ENCODE measurements at places on chromosomes 6 and 20.

DNA sequence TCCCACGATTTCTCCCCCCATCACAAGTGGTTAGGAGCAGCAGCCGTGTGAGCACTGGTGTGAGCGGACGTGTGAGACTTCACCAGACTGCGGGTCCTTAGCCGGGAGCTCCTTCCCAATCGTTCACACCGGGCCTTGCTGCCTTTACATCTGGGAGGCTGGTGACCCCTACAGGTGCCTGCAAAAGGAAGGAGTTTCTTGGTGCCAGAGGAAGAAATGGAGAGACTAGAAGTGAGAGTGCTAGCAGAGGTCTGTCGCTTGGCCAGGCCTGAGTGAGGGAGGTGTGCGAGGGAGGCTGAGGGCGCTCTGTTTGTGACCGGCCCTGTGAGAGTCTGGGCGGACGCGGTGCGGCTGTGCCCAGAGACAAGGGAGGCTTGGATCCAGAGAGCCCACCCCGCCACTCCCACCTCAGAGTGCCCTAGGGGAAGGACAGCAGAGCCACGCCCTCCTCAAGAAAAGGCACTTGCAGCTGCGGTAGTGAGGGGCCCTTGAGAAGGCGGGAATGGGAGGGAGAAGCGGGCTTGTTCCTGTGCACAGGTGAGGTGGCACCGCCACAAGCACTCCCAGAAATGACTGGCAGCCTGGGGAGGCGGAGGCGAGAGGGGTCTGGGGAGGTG is 10.0 kb upstream of the ARMC2 start:
- DNase-seq = no peak

DNA sequence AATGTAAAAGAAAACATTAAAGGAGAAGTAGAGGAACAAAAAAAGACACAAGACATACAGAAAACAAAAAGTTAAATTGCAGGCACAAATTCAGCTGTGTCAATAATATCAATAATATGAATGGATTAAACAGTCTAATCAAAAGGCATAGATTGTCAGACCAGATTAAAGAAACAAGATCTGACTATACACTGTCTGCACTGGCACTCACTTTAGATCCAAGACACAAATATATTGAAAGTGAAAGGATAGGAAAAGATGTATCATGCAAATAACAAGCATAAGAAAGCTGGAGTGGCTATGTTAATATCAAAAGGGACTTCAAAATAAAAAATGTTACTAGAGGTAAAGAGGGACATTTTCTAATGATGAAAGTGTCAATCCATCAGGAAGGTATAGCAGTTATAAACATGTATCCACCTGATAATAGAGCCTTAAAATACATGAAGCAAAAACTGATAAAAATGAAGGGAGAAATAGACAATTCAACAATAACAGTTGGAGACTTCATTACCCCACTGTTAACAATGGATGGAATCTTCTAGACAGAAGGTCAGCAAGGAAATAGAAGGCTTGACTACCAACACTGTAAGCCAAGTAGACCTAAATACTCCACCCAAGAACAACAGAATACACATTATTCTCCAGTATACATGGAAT is 89.7 kb downstream of the HIVEP1 start:
- DNase-seq = no peak

GRCh38 chr20:916825-917224 is 691 bp upstream of the ANGPT4 start:
- DNase-seq = no peak

DNA sequence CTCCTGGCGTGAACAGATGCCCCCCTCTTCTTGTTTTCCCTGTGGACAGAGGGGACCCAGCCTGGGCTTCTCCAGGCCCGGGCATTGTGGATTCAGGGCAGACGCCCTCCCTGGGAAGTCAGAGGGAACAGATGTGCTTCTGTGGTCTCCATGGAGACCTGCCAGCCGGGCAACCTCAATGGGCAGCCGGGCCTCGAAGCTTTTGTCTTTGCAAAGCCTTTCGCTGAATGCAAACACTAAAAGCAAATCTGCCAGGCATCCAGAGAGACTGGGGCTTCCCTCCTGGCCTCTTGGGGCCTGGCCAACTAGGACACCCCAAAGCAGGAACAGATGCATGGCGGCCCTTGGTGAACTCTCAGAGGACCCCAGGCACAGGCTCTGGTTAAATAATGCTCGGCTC is 370.0 kb upstream of the SULF2 start:
- DNase-seq = no peak

GRCh38 chr6:16412982-16413381 is 174.6 kb downstream of the GMPR start:
- DNase-seq = no peak

- no peak for DNase-seq
These were observed 14.0 kb downstream of the DEFB110 start for GRCh38 chr6:50007819-50008218.

DNA sequence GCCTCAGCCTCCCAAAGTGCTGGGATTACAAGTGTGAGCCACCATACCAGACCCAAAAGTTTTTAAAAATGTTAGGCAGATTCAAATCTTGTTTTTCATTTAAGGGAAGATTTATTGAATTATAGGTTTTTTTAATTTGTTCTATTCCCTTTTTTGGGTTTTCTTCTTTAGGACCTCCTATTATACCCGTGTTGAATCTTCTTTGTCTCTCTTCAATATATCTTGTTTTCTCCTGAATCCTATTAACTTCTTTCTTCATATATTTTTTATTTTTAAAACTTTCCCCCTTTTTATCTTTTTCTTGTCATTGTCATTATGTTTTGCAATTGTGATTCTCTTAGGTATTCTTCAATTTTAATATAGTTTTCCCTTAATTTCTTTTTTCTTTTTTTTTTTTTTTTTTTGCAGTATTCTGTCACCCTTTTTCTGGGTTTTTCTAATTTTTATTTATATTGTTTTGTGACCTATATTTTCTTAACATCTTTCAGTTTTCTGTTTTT is 45.9 kb upstream of the NOP56 start:
- no peak for DNase-seq

GRCh38 chr6:111615916-111616612 is 10.4 kb upstream of the TRAF3IP2 start:
- DNase-seq = no peak

GRCh38 chr20:51969191-51969590 is 166.9 kb upstream of the SALL4 start:
- DNase-seq = no peak

- no peak for DNase-seq
These were observed 85.4 kb downstream of the SOX4 start for GRCh38 chr6:21678990-21679389.

DNA sequence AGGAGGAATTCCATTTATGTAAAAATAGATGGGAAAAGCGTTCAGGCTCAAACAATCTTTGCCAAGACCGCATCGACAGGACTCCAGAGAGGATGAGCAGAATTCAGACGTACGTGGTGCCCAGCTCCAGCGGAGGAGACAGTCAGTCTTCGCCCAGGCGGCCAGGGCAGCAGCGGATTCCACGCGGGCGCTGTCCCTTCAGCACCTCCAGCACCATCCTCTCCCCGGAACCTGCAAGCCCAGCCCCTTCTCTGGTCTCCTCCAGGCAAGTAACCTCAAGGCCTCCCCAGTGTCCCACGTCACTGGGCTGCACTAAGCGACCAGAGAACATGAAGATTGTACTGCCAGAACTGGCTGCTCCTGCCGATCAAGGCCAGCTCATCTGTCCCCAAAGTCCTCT is 2.8 kb upstream of the KCNQ2 start:
- DNase-seq = no peak

DNA sequence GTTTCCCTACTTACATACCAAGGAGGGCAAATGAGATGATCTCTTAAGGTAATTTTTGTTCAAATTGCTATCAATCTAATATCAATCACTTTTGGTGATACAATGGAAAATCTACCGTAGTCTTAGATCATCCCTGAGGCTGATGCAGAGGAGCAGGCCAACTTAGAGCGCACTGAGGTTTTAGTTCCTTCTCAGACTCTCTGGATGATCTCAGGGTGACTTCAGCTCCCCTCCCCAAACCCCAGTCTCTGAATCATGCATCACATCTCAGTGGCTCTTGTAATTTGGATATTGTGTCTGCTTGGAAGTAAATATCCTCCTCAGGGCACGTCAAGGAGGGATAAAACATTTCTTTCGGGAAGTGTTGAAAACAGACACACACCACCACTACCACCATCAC is 5.9 kb downstream of the TUBB2B start:
- DNase-seq = no peak

- no peak for DNase-seq
These were observed 121.3 kb upstream of the PTPRK start for GRCh38 chr6:128641703-128642102.

- DNase-seq = no peak
These were observed 37.0 kb downstream of the BCKDHB start for GRCh38 chr6:80143419-80143937.

DNA sequence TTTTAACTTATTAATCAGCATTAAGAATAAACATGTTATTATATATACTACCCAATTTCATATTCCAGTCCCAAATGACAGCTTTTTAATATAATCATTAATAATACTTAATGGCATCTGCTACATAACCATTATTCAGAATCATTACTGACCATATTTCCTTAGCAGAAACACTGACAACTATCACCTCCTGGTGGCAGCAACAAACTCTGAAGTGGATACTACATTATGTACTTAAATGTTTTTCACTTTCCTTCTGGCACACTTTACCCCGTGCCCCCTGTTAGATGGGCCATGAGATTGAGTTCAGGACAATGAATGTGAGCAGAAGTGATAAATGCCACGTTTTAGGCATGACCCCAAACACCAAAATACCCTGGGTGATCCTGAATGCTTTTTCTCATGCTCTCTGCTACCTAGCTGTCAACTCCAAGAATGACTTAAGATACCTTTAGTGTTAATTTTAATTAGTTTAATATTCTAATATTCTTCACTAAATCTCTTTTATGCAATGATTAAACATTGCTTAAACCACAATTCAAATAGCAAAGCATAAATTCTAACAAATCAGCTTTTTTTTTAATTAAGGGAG is 77.1 kb downstream of the LMBRD1 start:
- no peak for DNase-seq

DNA sequence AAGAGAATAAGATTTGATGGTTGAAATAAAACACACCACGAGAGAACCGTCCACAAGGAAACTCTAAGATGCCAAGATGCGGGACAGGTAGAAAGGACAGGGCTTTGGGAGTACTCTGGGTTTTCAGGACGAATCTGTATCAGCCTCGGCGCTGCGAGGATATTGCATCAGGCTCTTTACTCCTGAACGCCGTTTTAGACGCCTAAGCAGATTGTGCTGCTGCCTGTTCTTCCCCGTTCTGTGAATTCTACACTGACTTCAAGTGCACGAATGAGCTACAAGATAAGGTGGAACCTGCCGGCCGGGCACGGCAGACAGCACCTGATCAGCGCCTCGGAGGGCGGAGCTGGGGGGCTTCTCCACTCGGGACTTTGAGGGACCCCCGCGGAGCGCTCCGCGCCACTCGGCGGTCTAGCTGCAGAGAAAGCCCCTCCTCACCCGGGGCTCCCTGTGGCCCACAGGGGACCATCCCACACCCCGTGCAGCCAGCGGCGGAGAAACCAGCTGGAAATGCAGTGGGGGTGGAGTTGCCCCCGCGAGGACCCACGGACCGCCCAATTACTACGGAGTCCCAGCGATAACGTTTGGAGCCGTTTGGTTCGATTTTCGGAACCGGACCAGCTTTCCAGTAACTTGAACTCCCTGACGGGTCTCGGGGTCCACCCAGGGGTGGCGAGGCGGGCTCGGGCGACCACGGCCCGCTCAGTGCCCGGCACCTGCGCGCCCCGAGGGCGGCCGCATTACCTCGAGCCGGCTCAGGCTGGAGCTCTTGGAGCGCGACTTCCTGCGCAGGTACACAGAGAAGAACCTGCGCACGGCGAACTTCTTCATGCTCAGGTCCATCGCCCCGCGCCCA is 646 bp downstream of the RPS6KA2 start:
- no peak for DNase-seq

GRCh38 chr20:60096166-60096565 is 137.9 kb downstream of the CDH26 start:
- DNase-seq = no peak

- no peak for DNase-seq
These were observed 38.5 kb downstream of the RIPOR3 start for GRCh38 chr20:50652702-50653294.

- DNase-seq = no peak
These were observed 5.1 kb upstream of the GTSF1L start for GRCh38 chr20:43731927-43732326.

DNA sequence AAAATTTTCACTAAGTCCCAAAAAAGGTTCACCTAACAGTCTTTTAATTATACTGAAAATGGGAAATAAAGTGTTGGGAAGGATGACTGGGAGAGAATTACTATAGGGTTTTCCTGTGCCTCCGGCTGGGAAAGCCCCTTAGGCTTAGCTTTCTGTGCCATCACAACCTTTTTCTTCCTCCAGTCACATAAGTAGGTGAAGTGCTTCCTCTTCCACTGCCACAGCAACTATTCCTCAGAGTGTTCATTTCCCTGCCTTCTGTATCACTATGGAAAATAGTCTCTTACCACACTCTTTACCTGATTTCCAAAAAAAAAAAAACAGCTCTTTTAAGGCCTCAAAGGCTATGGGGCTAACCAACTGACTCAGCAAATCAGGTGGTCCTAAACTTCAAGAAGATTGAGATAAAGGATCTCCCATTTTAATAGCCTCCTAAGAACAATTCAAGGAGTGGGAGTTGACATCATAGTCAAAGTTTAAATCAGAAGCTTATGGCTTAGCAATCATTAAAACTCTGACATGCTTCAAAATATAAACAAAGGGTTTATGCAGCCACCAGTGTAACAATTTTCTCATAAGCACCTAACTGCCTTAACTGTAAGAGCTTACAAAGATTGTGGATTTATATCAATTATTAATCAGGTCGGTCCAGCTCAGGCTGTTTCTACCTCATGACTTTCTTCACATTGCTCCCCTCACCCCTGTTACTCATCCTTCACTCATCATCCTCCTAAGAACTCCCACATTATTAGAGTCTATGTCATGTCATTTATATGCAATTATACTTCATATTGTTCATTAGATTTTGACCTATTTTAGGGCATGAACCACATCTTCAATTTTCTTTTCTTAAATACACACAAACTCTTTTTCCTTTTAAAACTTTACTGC is 95.3 kb downstream of the RNGTT start:
- DNase-seq = no peak

DNA sequence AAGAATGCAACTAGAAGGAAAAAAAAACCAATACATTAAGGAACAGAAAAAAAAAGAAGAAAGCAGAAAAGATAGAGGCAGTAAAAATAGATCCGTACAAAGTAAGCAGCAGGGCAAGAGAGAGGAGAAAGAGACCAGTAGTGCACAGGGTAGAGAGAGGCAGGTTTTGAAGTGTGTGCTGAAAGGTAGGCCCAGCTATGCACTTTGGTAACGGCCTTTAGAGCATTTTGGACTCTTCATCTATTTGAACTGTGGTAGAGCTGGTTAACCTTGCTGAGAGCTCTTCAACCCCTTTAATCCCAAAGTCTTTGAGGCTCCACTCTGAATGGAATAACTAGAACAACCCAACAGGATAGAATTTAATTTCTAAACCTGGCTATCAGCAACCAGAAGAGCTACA is 45.2 kb downstream of the ADGRB3 start:
- no peak for DNase-seq

Measured in D721Med (cell line).